ENCODE measurements at places on chromosomes 3 and 15.

DNA sequence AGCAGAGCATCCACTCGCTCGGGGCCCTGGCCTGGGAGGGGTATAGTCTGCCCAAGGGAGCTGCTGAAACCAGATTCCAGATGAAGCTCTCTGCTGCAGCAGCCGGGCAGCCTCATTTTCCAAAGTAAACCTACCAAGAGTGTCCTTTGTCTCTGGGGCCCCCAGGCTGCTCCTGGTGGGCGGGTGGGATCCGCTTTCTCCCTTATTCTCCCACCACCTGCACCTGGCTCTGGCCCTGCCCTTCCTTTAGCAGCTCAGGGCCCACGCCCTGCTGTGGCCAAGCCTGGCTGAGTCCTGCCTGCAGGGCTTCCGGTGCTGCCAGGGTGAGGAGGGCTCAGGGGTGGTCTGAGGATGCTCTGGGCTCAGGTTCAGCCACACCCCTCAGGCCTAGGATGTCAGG, 13.0 kb downstream of the SCN5A start:
- no peak for DNase-seq

GRCh38 chr3:131147534-131147933, 120.9 kb downstream of the NEK11 start:
- no peak for DNase-seq

DNA sequence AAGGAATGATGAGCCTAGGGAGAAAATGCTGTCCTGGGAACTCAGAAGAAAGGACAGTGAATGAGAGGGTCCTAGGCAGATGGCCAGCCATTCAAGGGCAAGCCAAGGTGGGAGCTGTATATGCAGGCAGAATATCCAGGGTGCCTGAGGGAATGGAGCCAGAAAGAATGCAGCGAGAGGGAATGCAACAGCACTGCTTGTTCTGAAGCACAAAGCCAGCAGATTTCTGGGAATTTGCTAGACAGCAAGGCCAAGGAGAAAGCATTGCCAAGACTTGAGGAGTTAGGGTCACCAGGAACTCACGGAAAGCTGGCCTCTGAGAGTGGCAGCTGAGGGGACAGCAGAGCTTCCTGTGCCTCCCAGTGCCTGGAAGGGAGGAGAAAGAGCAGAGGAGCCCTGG, 200.6 kb downstream of the MYRIP start:
- DNase-seq, result no peak

DNA sequence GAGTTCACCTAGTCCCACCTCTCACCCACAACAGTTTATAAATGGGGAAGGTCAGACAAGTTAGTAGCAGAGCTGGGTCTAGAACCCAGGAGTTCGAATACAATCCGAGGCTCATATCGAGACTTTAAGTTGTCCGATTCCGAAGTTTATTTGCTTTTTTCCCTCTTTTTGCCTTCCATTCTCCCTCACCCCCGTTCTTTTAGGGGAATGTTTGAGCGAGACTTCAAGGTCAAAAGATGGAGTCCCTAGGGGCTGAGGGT, 7.3 kb downstream of the BCL6 start:
- DNase-seq, result no peak

- DNase-seq, result no peak
Measured at GRCh38 chr15:56736308-56736707, 3.0 kb upstream of the ZNF280D start.

GRCh38 chr3:56942523-56942922, 117.9 kb upstream of the SPATA12 start:
- no peak for DNase-seq

All from activated T-helper 1 cell treated with anti-CD3 and anti-CD28 coated beads, Interleukin-12 subunit alpha, Interleukin-12 subunit beta, Interleukin-2, Interleukin-4 antibody, amounts not matched to agents 30 ng/mL and 10 ng/mL and 1 ng/mL, durations not matched to agents 14 hours and 24 hours and 36 hours (primary cell).